Activated CD4-positive, alpha-beta T cell treated with anti-CD3 and anti-CD28 coated beads for 4 hours (primary cell): ENCODE measurements at places on chromosomes 11 and 22.

- DNase-seq: no peak
These were observed 30.9 kb upstream of the LRRC32 start for GRCh38 chr11:76701294-76702040.

GRCh38 chr22:20448630-20449029, 11.0 kb upstream of the SCARF2 start:
- no peak for DNase-seq

GRCh38 chr22:23831781-23832180, 7.0 kb downstream of the DERL3 start:
- DNase-seq: no peak

GRCh38 chr11:46291441-46292150, 14.1 kb downstream of the CREB3L1 start:
- DNase-seq: no peak

DNA sequence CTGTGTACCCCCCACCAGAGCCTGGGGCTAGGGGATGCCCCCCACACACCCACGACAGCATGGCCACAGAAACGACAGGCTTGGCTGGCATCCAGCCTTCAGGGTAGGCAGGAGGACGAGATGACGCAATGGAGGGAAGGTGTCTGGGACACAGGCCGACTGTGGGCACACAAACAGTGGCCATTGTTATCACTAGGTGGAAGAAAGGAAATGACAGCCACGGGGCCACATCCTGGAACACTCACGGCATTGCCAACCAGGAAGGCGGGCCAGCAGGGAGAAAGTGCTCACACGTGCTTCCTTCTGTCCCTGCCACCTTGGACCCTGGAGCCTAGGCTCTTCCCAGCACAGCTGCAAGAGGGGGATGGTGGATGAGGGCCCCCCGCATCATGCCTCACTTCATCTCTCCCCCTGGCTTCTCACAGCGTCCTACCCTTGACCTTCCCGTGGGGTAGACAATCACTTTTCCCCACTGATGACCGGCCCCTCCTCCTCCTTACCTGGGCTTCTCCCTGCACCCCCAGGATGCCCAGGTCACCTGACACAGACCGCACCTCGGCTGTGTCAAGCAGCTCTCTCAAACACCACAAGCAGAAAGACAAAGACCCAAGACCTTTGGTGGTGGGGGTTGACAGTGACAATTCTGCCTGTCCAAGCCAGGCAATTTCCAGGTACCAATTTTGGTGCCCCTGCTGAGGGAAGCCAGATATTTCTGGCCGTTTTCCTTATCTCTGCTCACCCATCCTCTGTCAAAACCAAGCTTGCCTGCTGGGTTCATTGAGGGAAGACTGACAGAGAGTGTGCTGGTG, 8.6 kb downstream of the PLA2G6 start:
- DNase-seq: no peak

GRCh38 chr11:15724601-15725000, 609.9 kb downstream of the INSC start:
- no peak for DNase-seq

GRCh38 chr22:35509960-35510359, 30.7 kb upstream of the RASD2 start:
- DNase-seq: no peak

DNA sequence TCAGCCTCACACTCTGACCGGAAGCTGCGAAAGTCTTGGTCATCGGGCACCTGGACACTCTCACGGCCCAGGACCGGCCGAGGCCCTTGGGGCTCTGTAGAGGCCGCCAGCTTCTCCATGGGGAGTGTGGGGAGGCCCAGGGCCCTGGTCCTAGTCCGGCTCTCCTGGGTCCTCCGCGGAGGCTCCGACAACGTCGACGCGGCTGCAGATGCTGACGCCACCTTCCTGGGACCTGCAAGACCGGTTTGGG, 12.9 kb downstream of the STARD10 start:
- no peak for DNase-seq

DNA sequence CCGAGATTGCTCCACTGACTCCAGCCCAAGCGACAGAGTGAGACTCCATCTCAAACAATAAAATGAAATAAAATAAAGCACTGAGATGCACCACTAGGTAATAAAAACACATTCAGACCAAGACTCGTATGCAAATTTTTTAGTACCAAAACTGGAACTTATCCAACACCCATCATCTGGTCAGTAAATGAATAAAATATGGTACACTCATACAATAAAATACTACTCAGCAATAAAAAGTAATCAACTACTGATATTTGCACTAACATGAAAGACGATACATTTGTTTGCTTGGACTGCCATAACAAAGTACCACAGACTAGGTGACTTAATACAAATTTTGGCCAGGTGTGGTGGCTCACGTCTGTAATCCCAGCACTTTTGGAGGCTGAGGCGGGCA, 17.8 kb upstream of the POLD3 start:
- no peak for DNase-seq

DNA sequence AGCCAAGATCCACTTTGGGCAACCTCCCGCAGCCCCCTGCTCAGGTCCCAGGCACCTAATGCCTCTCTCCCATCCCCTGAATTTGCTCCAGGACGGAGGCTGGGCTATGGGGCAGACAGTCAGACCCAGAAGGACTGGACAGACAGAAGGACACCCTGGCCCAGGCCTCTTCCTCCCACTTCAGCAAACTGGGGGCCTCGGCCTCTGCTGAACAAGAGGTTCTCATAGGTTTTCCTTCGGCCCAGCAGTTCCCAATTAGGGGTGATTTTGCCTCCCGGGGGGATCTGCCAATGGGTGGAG, 3.7 kb downstream of the SPI1 start:
- no peak for DNase-seq
